Activated CD8-positive, alpha-beta memory T cell treated with anti-CD3 and anti-CD28 coated beads for 48 hours (primary cell): ENCODE measurements at places on chromosomes 11 and 22.
A peak's percentile ranks its signal among the peaks of the same experiment; 100 is the strongest.

- DNase-seq, result no peak
These were observed 235.6 kb downstream of the KCNA4 start for GRCh38 chr11:29781268-29781667.

- DNase-seq, result no peak
These were observed 13.3 kb downstream of the B3GAT1 start for GRCh38 chr11:134398644-134399292.

DNA sequence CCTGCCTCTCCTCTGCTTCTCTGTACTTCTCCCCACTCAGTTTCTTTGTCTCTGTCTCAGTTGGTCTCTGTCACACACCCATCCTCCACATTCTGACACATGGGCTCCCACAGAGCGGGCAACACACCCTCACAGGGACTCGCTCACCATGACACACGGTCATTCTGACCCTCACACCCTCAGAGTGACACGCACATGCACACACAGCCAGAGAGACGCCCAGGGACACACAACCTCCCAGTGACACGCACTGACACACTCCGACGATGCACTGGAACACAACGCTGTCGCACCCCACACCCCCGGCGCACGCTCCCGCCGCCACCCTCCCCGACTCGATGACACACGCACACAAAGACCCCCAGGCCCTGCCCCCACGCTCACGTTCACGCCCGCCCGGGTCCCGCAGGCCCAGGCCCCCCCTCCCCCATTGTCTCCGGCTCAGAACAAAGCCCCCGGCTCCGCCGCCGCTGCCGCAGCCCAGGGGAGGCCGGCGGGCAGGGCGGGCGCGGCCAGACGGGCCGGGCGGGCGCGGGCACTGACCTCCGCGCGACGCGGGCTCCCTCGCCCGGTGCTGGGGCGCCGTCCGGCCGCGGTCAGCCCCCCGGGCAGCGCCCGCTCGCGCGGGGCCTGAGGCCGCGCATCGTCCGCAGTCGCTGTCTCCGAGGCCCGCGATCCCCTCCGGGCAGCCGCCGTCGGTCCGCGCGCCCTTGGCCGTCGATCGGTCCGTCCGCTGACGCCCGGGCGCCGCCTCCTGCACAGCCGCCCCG lies 404 bp downstream of the DCHS1 start:
- DNase-seq, result no peak

- DNase-seq, result no peak
These were observed 11.9 kb downstream of the HOATZ start for GRCh38 chr11:111526501-111526900.

DNA sequence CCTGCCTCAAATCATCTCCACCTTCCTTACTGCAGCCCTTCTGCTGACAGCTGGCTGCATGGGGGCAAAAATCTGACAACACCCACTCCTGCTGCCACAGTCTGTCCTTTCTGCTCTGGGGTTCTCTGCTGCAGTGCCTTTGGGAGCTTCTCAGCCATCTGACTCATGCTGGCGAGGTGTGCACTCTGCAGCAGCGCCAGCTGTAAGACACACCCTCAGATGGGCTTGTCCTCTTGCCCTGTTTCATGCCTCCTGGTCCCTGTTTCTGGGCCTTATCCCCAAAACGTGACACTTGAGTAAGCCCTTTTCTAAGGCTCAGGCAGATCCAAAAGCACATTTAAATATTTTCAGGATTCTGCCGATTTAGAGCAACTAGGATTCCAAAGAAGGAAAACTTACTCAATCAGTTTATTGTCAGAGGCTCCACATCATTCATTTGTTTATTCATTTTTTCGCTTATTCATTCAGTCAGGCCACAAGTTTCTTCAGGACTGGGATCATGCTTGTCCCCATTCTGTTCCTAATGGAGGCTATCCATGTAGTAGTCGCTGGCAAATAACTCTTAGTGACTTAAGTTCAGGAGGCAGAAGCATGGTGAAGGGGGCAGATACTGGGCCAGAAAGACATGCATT lies 60.2 kb downstream of the SMIM38 start:
- DNase-seq, result no peak

DNA sequence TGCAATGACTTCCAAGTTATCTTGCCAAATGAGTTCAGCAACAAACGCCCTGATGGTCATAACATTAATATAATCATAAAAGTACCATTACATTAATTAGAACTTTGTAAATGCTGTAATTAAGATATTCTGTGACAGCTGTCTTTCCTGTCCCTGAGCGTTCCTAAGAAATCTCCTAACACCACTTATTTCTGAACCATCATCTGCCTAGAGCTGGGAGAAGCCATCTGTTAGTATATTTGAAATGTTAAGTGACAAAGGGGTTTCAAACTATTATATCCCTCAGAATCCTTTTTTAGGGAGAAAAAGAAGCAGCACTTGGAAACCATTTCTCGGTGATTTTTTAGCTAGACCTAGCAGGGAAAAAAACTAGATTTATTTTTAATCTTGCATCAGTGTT lies 657.5 kb downstream of the FAM181B start:
- DNase-seq, result no peak

DNA sequence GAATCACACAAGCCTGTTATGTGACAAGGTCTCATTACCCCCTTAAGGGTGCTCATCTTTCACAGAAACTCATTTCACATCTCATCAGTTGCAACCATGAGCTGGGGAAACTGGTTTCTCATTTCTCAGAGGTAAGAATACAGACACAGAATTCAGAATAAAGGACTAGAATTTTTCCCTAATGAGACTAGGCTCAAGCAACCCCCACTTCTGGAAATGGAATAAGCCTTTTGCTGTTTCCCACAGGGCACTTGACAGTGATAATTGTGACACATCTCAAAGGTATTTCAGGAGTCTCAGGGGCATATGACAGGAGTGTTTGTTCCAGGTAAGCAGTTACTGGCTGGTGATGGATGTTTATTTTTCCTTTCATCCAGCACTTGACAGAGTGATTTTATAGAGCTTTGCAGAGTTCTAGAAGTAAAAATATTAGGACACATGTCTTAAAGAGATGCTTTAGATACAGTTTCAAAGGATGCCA lies 112.9 kb upstream of the DDI1 start:
- DNase-seq, result no peak

DNA sequence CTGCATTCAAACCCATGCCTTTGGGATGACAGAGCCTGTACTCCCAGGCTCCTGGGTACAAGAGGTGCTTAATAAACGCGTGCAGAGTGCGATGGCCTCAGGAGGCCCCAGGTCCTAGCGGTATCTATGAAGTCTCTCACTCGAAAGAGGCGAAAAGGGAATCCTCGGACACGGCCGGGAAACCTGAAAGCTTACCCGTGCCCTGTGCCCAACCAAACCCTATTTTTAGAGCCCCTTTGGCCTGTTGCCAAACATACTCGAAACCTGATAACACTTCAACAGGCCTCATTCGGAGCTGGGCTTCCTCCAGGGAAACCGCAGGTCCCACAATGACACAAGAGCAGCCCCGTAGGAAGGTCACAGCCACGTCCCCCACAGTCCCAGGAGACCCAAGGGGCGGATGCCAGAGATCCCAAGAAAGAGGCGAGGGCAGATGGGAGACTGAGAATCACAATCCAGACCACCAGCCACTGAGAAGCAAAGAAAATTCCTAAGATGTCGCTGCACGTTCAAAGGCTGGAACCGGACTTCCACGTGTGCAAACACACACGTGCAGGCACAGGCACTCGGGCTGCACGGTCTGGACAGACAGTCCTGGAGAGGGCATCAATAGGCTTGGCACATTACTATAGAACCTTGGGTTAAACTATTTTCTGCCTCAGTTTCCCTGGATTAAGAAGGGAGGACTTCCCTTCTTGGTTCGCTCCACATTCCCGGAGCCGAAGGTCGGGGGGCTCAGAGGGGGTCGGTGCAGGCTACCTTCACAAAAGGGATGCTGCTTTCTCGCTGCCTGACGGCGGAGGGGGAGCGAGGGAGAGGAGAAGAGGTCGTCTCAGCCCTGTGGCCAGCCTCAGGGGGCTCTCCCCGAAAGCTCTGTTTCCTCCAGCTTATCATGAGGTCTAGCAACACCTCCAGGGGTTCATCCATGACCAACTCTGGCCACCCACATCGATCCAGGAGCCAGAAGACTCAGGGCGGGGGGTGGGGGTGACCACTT lies 8.2 kb downstream of the PDGFB start:
- DNase-seq, result peak; percentile 42

- no peak for DNase-seq
These were observed 1353.3 kb downstream of the FAM181B start for GRCh38 chr11:81380395-81380794.

- DNase-seq, result no peak
These were observed 25.8 kb upstream of the PPFIA1 start for GRCh38 chr11:70244698-70245097.

- no peak for DNase-seq
These were observed 39.4 kb upstream of the DEUP1 start for GRCh38 chr11:93291110-93291509.

- DNase-seq, result peak; percentile 20
These were observed 1.2 kb downstream of the KMT2A start for GRCh38 chr11:118437208-118438125.

DNA sequence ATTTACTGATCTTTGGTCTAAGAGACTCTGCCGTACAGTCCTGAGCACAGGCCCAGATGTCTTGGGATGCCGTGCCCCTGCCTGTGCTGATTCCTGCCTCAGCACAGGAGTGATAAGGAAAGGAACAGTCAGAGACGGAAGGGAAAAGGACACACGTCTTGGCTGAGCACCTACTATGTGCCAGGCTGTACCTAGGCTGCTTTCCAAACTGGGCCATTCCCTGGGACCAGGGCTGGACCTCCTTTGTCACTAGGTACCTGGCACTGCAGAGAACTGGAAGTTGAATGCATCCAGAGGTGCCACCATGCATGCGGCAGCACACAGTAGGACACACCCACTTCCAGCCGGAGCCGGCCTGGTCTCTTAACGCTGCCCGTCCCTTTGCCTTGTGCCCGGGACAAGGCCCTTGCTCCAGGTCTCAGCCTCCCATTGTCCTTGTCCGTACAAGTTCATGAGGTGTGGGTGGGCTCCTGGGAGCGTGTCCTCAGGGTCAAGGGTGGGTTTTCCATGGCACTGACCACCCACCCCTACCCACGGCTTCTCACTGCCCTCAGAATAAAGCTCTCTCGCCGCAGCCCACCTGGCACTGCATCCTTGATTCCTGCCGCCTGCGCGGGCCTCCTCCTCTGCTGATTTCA lies 1.1 kb upstream of the SSTR3 start:
- no peak for DNase-seq

DNA sequence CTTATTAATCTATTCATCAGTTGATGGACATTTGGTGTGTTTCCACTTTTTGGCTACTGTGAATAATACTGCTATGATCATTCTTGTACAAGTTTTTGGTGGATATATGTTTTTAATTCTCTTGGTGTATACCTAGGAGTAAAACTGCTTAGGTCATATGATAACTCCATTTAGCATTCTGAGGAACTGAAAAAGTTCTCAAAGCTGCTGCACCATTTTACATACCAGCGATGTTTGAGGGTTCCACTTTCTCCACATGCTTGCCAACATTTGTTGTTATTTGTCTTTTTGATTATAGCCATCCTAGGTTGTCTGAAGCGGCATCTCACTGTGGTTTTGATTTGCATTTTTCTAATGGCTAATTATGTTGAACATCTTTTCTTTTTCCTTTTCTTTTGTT lies 4.1 kb upstream of the ACER3 start:
- no peak for DNase-seq

DNA sequence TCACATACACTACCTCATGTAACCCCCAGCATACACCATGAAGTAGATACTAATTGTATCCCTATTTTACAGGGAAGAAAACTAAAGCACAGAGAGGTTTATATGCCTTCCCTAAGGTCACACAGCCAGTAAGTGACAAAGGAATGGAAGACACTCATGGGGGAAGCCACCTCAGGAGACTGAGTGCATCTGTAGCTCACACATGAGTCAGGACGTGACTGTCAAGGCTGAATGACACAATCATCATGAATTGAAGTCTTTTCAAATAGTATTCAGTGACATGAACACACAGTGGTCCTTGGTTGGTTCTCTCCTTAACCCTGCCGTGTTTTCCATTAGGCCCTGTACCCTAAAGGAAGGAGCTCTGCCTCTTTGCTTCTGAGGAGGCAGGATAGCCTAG lies 463.0 kb downstream of the NTM start:
- DNase-seq, result no peak

- no peak for DNase-seq
These were observed 51.6 kb downstream of the ARFGAP2 start for GRCh38 chr11:47125083-47125482.

DNA sequence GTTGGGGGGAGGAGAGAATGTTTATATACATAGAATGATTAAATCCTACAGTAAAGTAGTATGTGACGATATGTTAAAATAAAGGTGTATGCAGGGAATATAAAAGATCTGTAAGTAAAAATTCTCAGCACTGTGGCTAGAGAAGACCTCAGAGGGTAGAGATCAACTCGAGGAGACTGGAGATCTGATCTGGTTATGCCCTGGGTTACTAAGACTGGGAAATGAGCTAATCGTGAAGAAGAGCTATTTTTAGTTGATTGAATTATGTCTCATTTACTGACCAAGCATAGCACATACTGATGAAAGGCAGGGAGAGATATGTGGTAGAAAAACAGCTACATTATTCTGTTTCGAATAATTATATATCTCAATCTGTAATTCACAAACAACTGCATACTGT lies 42.8 kb upstream of the ALKBH3 start:
- no peak for DNase-seq

GRCh38 chr11:134257101-134257500 lies 3.7 kb downstream of the ACAD8 start:
- no peak for DNase-seq

DNA sequence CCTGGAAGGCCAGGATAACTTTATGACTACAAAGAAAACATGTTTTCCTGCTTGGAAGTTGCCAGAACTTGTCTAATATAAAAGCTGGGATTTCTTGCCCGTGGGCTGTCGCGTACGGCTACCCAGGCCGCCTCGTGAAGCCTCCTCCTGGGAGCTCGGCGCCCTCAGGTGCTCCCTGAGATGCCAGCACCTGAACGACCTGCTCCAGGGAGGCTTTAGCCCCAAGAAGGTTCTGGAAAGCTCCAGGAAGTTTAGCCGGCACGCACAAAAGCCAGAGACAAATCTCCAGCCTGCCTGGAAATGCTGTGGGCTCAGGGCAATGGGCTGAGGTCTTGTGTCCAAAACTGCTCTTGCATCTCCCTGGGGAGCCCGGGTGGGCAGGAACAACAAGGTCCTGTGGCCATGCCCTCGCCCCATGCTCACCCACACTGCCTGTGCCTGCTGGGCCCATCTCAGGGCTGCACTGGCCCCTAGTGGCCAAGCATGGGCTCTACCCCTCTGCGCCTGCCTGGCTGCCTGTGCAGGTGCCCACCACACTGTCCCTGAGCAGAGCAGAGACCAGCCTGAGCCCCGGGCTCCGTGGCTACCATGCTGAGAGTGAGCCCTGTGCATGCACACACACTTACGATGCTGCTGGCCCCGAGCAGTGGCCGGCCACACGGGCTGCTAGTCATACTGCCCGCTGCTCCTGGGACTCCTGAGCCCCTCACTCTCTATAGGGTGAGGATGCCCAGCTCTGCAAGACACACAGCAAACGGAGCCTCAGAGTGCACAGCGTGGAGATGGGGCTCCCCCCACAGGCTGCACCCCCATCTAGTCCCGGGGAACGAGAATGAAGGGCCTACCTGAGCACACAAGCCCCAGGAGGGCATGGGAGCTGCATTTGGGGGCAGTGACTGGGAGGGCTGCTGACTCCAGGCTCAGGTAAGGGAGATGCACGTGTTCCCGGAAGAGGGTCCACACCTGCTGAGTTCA lies 4.9 kb upstream of the CELSR1 start:
- peak; percentile 43 for DNase-seq
